ENCODE measurements at places on chromosomes 11 and 22. TPM values are rescaled to one million over a fixed set of nuclear protein-coding genes. Genes with fewer than 3 reads are reported as not detected.

- no peak for DNase-seq
Measured at GRCh38 chr22:47092896-47093311, 330.5 kb downstream of the TBC1D22A start.

DNA sequence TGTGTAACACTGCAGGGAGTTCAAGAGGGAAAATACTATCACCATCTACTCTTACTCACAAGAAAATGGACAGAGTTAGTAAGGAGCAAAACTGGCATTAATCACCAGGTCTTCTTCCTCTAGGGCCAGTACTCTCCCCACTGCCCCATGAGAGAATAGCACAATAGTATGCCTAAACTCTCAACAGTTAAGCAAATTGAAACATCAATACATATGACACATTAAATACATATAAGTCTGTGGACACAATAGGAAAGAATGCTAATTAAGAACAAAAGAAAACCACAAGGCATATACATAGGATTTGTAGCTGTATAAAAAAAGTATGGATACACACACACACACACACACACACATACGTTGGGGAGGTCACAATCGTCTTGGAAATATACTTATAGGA lies 197.9 kb upstream of the BDNF start:
- DNase-seq = no peak

- DNase-seq = no peak
Measured at GRCh38 chr11:58647141-58647699, 24.8 kb downstream of the CNTF start.

GRCh38 chr22:30261134-30261533 lies 5.5 kb downstream of the OSM start:
- DNase-seq = no peak

- DNase-seq = no peak
Measured at GRCh38 chr11:22703591-22703990, 37.2 kb downstream of the GAS2 start.

DNA sequence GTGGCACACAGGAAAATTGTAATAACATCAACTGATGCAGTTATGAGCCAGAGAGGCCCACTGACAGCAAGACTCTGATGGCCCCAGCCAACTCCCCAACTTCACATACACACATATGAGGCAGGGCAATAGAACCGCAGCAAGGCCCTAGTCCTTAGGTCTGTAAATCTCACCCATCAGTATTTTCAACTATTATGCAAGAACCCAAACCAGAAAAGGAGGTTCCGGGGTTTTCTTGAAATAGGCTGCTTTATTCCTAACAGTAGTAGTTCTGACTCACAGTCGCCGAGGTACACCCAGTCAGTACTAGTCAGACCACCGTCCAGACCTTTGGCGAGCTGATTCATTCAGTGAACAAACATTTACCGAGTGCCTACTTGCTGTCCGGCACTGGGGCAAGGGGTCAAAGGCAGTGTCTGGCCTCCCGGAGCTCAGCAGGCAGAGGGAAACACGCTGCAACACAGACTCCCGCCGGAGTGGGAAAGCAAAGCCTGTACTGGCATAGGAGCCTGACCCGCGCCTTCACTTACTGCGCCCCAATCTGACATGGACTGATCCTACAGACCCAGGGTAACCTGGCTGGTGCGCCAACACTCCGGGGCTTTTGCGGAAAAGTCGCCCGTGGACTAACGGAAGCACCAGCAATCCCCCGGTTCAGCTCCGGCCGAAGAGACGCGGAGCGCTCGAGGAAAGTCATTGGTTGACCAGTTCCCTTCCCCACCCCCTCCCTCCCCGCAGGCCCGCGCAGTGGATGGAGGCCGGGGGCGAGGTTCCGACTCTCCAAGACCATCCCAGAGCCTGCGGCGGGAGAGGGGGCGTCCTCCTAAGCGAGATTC lies 1.3 kb downstream of the PLEKHA7 start:
- DNase-seq = no peak

DNA sequence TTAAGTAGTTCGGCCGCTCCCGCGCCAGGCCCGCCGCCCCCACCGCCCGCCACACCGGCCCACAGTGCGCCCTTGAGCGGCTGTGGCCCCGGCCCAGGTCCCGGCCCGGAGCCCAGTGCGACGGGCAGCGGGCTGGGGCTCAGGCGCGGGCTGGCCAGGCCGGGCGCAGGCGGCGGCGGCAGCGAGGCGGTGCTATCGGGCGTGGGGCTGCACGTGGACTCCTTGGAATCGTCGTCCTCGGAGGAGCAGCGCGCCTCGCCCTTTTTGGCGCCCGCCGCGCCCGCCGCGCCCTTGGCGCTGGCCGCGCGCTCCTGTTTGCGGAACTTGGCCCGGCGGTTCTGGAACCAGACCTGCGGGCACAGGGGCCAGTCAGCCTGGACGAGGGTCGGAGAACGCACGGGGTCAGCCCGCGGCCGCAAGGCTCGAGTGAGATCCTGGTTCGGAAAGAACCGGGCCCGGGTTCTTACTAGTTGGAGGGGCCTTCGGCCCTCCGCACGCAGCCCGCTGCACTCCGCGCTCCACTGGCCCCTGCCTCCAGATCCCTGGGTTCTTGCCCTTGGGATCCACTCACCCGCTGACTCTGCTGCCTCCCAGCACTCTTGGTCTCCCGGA lies 4.0 kb downstream of the PHOX2A start:
- no peak for DNase-seq

DNA sequence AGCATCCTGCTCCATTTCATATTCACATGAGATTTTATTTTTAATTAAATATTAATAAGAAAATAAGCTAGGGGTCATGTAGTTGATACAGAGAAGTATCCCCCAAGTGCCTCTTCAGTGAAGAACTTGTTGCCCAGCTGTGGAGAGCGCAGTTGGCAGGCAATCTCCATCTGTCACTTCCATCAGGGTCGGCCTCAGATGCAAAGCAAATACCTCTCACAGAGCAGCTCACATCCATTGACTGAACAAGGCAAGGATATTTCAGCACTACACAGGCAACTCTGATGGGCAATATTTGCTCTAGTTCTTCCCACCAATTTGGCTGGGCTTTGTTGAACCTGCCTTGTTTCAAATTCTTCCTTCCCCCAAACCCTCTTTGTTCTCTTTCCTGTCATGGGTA lies 129.4 kb downstream of the NOX4 start:
- no peak for DNase-seq

DNA sequence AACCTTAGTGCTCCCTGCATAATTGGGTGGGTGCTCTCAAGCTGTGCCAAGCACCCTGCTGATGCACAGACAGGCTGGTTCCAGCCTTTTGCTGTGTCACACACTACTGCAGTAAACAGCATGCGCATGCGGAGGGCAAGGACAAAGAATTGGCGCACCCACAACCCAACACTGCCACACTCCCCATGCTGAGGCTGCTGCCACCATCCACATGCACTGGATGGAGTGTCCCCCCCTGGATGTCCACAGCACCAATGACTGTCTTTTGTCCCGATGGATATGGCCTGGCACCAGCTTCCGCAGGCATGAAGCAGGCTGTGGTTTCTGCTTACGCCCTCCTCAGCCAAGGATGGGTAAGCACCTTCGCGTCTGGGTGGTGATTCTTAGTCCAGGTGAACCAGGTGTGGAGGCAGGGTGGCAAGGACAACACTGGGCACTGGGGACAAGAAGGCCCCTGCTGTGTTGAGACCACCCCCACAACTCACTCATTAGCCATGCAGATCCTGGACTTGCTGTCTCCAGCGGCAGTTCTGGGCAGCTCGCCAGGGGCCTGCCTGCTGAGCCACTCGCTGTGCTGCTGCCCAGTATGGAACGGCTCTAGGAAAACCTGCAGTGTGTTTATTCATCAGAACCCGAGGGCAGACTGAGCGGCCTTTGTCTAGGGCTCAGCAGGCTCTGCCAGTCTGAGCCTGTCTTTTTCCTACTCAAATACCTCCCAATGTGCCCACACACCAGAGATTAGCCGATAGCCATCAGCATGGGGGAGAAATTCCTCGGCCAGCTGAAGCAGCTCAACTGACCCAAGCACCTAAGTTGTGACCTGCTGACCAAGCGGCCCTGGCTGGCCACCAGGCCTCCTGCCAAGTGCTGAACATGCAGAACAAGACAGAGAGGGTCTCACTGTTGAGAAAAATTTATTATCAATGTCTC lies 8.2 kb upstream of the NAP1L4 start:
- DNase-seq = no peak

DNA sequence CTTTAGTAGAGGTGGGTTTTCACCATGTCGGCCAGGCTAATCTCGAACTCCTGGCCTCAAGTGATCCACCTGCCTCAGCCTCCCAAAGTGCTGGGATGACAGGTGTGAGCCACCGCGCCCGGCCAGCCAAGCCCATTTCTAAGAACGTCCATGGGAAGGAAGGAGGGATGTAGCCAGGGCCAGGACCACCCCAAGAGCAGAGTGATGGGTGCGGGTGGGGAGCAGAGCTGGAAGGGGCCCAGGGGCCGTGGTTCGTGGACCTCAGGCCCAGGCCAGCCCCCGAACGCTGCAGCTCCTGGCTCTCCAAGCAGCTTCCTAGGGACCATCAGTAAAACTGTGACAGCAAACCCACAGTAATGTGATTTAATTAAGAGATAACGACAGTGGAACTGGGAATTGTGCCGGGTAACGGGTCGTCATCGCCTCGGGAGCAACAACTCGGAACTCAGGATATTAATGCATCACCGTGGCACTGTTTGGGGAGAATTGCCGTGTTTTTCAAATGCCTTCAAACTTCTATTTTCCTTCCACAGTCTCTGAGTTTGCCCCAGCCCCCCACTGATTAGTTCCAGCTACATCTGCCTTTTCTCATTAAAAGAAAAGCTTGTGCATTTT lies 74.3 kb downstream of the BRD1 start:
- DNase-seq = no peak

DNA sequence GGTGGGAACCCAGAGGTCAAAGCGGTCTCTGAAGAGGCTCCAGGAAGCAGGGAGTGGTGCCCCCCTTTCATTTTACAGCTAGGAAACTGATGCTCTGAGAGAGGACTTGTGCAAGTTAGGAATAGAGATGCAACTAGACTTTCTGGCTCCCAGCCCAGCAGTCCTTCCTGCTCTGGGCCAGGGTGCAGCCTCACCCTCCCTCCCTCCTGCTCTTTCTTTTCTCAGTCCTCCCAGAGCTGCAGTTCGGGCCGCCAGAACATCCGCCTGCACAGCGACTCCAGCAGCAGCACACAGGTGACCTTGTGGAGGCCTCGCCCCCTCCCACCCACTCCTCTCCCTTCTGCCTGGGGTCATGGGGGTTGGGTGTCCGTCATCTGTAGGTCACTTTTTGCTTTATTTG lies 51.5 kb downstream of the LHFPL7 start:
- DNase-seq = no peak

GRCh38 chr22:30286813-30287647 lies 2.3 kb downstream of the CASTOR1 start:
- DNase-seq = peak; percentile 92

GRCh38 chr11:10333490-10333889 lies 28.6 kb downstream of the ADM start:
- DNase-seq = no peak

DNA sequence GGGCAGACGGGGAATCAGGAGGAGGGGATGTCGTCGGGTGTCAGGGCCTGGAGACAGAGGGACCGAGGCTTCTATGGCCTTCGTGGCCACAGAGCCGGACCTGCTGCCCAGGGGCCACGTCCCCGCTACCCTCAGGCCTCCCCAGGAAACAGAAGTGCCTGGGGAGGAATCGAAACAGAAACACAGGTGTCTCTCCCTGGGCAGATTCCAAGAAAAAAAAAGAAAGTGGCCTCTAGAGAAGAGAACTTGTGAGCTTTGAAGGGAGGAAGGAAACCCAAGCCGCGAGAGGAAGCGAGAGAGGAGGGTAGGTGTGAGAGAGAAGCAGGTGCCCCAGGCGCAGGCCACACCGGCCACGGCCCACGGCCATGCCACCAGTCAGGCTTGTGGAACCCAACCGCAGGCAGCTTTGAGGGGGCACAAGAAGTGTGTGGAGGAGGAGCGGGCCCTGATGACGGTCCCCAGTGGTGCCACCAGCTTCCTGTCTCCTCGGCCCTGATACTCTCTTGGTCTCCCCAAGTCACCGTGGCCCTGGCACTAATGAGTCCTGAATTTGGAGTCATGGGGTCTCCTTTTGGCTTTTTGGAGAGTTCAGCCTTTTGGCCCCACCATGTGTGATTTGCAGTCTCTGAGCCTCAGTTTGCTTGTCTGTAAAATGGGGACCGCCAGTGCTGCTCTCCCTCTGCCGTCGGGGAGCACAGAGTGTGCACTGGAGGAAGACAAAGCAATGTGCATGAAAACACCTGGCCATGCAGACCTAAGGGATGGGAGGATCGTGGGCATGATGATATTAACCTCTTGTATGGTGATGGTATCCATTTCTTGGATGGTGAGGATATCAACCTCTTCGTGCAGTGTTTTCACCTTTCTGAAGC lies 25.2 kb downstream of the LIF start:
- DNase-seq = peak; percentile 92

- peak; percentile 37 for DNase-seq
Measured at GRCh38 chr11:9347100-9347499, 32.7 kb upstream of the TMEM41B start.

DNA sequence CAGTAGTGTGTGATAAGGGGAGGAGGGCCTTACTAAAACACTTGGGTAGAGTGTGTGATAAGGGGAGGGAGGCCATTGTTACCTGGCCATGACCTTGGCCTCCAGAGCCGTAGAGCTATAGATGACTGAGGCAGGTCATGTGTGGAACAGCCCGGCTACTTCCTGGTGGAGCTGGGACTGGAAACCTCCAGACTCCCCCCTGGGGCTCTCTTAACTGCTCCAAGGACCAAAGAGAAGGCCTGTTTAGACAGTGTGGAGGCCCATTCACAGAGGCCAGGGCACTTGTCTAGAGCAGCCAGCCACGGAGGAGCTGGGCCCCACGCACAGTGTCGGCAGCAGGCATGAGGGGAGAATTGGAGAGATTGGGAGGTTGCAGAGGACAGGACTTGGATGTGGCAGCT lies 12.5 kb upstream of the MICALL1 start:
- DNase-seq = no peak

- no peak for DNase-seq
Measured at GRCh38 chr11:85310479-85310878, 316.7 kb downstream of the DLG2 start.

- no peak for DNase-seq
Measured at GRCh38 chr11:58592760-58593472, 14.1 kb downstream of the ZFP91 start.

DNA sequence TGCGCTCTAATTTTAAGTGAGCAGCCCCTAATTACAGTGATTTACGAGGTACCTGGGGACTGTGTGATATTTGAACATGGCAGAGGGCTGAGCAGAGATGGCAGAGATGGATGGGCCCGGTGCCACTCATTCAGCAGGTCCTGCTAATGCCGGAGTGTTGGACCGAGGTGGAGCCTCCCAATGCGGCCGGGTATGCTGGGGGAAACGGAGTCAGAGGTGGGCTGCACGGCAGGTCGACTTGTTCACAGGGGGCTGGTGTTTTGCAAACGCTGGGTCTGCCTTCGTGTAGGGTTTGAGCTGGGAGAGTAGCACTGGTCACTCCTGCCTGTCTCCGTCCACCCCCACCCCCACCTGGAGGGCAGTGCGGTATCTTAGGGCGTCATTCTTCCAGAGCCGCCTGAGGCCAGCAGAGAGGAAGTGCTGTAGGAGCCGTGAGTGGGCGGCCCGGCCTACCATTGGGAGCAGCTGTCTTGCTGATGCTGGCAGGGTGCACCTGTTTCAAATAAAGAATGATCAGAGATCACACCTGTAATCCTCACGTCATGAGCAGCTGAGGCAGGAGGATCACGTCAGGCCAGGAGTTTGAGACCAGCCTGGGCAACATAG lies 122.6 kb downstream of the IGLL1 start:
- no peak for DNase-seq

DNAL4 gene
- total RNA-seq = 8.0 TPM

CD6 gene
- 222 TPM for total RNA-seq

CATSPER1 gene
- not detected for total RNA-seq

KDM4E gene
- total RNA-seq = not detected

All from activated CD8-positive, alpha-beta T cell treated with anti-CD3 and anti-CD28 coated beads, Interleukin-2, amount 10 ng/mL, durations not matched to agents 7 days and 5 days (primary cell).